ENCODE measurements at places on chromosomes 12 and 14. TPM values are rescaled to one million over a fixed set of nuclear protein-coding genes. Genes with fewer than 3 reads are reported as not detected.

The CACNA1C gene
- total RNA-seq, result 0.50 TPM

The PPP4R4 gene
- total RNA-seq, result 9.5 TPM

The AMN gene
- total RNA-seq, result not detected

The EIF2B1 gene
- 133 TPM for total RNA-seq

The REM2 gene
- total RNA-seq, result 0.11 TPM

The NTF3 gene
- total RNA-seq, result not detected

The KRT74 gene
- not detected for total RNA-seq

The RNASE12 gene
- total RNA-seq, result not detected

The IRAK3 gene
- not detected for total RNA-seq

The FBRSL1 gene
- total RNA-seq, result 11.3 TPM

The NELL2 gene
- total RNA-seq, result 4.5 TPM

The GPX2 gene
- not detected for total RNA-seq

The ARHGAP9 gene
- 2.2 TPM for total RNA-seq

The PCK2 gene
- total RNA-seq, result 54.3 TPM

The GALC gene
- total RNA-seq, result 11.7 TPM

The GNG2 gene
- 18.6 TPM for total RNA-seq

The ATN1 gene
- total RNA-seq, result 29.4 TPM

The AQP6 gene
- total RNA-seq, result 0.26 TPM

The RFX4 gene
- not detected for total RNA-seq

The LALBA gene
- not detected for total RNA-seq

The HOXC6 gene
- 2.7 TPM for total RNA-seq

The TAS2R14 gene
- 2.2 TPM for total RNA-seq

The LMNTD1 gene
- 0.30 TPM for total RNA-seq
